ENCODE measurements at places on chromosomes 12 and 14.

GRCh38 chr14:82719617-82720016 is 1186.0 kb upstream of the SEL1L start:
- H3K36me3 ChIP-seq: no peaks in the 10 kb centered on the region
- H3K4me3 ChIP-seq: no peak overlapping the region
- no peak overlapping the region for H3K27ac ChIP-seq
- no peak for DNase-seq
- H3K4me1 ChIP-seq: peaks cover 3% of the 10 kb centered on the region

GRCh38 chr12:91250273-91250665 is 67.7 kb upstream of the DCN start:
- H3K36me3 ChIP-seq: no peaks in the 10 kb centered on the region
- H3K27me3 ChIP-seq: no peaks in the 10 kb centered on the region
- no peaks in the 10 kb centered on the region for H3K4me1 ChIP-seq
- H3K4me3 ChIP-seq: no peak overlapping the region
- no peak overlapping the region for H3K27ac ChIP-seq

DNA sequence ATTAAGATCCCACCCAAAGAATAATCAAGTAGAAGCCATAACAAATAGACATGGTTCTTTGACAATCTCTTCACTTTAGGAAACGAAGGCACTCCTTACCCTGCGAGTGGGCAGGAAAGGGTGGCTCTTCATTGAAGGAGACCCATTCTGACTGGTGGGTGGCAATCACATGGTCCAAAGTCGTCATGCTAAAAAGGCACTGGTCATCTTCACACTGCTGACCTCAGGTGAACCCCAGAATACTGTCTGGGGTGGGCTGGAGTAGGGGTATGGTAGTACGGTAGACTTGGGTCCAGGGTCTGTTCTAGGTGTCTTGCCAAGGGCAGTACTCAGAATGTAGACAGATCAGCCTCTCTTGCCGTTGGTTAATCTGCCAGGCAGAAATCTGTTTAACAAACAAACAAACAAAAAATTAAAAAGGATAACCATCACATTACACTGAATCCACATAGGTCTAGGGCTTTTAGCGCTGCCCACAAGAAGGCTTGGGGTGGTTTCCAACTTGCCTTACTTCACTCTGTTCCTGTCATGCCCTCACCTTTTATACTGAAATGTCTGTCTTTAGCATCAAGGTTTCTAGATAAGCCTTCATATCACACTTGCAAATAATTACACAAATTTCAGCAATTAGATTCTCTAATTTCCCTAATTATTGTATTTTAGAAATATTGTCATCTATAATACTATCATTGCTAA is 1.8 kb downstream of the STON2 start:
- DNase-seq: no peak
- no peaks in the 10 kb centered on the region for H3K27me3 ChIP-seq
- no peaks in the 10 kb centered on the region for H3K36me3 ChIP-seq

- no peak for DNase-seq
- H3K36me3 ChIP-seq: peaks cover 8% of the 10 kb centered on the region
- H3K27me3 ChIP-seq: no peaks in the 10 kb centered on the region
- no peak overlapping the region for H3K27ac ChIP-seq
Observed at GRCh38 chr14:20345366-20345765, 1.9 kb downstream of the PARP2 start.
